ENCODE measurements at places on chromosomes 6 and 20.

GRCh38 chr6:44105146-44105545 lies 22.1 kb downstream of the MRPL14 start:
- DNase-seq: no peak

DNA sequence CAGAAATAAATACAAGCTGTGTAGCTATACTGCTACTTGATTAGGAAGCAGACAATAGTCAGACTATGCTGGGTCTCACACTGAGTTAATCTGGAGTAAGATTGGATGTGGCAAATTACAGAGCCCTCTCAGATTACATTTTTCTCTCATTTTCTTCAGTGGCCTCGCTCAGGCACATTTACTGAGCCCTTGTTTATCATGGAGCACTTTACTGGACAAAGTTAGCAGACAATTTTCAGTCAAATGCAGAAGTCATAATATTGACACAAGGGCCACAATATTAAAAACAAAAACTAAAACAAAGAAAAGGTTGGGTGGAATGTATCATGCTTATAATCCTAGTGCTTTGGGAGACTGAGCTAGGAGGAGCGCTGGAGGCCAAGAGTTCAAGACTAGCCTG lies 95.0 kb upstream of the MAP3K7 start:
- DNase-seq: no peak

- DNase-seq: no peak
Measured at GRCh38 chr20:47412083-47412482, 55.6 kb upstream of the ZMYND8 start.

- DNase-seq: no peak
Measured at GRCh38 chr20:23258747-23259121, 91.9 kb upstream of the NXT1 start.

DNA sequence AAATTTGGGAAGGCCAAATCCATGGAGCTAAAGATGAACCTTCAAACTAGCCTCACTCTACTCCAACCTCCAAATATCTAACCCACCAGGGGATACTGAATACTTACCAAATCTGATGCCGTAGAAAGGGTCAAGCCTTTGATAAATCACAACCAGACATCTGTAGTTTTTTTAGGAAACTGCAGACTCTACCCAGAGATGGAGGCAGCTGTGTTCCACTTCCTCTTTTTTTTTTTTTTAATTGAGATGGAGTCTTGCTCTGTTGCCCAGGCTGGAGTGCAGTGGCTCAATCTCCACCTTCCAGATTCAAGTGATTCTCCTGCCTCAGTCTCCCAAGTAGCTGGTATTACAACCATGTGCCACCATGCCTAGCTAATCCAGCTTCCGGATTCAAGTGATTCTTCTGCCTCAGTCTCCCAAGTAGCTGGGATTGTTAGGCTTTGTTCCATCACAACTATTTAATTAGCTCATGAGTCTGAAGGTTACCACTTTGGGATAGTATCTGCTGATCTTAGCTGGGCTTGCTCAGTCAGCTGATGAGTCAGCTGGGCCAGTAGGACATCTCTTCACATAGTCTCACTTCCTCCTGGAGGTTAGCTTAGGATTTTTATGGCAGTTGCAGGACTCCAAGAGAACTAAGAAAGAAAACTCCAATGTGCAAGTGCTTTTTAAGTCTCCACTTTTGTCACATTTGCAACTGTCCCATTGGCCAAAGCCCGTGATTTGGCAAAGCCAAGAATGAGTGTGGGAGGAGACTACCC lies 13.3 kb downstream of the FRK start:
- DNase-seq: no peak

- no peak for DNase-seq
Measured at GRCh38 chr6:56746767-56747504, 104.2 kb upstream of the DST start.

DNA sequence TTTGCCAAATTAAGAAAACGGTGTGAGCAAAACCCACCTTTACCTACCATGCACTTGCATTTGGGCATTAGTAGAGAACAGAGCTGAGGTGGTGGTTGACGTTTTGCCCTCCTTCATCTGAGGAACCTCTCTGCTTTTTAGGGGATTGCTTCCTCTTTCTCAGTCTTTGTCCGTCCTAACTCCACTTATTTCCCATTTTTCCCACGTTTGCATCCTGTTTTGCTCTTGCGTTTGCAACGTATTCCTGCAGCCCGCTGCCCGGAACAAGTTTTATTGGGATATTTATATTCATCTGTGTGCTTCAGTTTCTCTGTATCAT lies 374 bp upstream of the SERINC1 start:
- no peak for DNase-seq

GRCh38 chr6:152734630-152735029 lies 16.0 kb upstream of the VIP start:
- DNase-seq: no peak

DNA sequence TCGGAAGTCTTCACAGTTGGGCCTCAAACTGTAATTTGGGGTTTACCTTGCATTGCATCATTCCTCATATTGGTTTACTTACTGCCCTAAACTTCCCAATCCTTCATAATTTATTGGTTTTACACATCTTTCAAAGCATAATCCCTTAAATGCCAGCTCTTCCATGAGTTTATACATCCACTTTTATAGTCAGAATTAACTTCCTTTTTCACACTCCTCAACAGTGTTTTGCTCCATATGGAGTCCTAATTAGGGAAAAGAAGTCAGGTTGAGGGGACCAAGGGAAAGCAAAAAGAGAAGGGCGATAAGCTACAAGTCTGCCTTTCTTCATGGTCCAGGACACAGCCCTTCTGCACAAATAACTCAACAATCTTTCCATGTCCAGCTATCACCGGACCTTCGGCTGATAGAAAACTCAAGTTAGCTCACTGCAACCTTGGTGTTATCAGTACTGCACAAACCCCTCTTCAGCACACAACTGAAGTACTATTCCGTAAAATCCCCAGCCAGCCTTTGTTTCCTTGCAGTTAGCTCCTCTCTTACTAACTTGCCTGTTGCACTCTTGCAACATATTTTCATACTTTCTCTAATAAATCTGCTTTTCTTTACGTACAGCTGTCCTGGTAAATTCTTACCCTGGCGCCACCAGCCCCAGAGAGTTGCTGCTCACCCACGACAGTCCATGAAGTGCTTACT lies 2.0 kb downstream of the EEF1E1 start:
- DNase-seq: no peak

GRCh38 chr6:135306740-135307420 lies 125.8 kb downstream of the MYB start:
- no peak for DNase-seq

GRCh38 chr20:44537993-44538392 lies 16.1 kb upstream of the SERINC3 start:
- no peak for DNase-seq

DNA sequence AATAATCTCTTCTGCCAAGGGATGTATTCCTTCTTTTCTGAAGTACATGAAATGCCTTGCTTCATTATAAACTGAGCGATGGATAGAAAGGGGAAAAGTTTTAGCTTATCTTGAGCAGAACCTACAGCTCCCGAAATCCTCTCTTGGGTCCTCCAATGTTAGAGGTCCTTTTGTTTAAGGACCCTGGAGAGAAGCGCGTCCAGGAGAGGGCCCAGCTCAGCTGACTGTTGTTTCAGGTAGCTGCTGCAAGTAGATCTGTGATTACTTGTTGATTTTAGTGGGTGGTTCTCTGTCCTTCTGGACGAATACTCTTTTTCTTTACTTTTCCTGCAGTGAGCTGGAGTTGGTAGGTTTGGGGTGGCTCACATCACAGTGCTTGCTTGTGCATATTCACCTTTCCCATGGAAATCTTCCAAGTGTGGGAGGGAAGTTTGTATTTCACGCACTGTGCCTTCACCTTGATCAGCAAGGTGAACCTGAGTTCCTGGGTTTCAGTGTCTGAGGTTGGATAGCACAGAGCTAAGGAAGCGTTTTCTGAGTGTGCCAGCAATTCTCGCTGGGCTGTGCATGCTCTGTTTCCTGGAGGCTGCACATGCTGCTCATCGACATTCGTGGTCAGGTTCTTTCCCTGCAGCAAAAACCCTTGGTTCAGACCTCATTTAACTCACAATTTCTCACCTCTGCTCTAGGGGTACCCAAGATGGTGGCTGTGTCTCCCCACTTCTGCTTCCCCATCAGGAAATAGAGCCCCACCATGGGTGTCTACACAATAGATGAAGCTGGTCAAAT lies 176.3 kb downstream of the JARID2 start:
- DNase-seq: no peak

- DNase-seq: no peak
Measured at GRCh38 chr6:56916849-56917551, 37.9 kb upstream of the BEND6 start.

DNA sequence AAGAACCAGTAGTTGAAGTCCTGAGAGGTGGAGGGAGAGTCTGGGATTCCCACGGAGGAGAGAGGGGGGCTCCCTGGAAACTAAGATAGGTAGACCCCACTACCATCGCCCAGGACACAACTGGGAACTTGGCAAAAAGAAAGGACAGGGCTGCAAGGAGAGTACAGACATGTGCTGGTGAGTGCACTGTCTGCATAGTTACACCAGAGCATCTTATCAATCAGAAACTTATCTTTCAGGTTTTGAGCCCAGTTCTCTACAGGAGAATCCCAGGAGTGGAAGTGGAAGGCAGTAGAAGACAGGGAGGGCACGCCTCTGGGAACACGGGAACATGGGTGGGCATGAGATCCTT lies 12.2 kb downstream of the NFKBIL1 start:
- no peak for DNase-seq

DNA sequence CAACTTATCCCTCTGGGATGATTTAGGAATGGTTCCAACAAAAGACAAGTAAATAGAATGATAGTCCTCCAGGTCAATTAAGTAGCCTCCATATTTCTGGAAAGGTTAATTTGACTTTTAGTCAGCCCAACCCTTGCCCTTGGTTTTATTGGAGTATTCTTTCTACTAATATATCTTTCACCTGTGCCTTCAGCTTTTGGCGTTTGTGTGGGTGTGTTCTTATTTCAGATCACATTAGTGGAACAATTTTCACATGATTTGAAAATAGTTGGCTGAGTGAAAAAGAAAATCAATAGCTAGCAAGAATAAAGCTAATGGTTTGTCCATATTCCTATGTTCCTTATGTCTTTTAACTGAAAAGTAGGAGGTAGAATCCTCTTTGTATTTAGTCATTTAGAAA lies 239.6 kb upstream of the SGK1 start:
- DNase-seq: no peak

DNA sequence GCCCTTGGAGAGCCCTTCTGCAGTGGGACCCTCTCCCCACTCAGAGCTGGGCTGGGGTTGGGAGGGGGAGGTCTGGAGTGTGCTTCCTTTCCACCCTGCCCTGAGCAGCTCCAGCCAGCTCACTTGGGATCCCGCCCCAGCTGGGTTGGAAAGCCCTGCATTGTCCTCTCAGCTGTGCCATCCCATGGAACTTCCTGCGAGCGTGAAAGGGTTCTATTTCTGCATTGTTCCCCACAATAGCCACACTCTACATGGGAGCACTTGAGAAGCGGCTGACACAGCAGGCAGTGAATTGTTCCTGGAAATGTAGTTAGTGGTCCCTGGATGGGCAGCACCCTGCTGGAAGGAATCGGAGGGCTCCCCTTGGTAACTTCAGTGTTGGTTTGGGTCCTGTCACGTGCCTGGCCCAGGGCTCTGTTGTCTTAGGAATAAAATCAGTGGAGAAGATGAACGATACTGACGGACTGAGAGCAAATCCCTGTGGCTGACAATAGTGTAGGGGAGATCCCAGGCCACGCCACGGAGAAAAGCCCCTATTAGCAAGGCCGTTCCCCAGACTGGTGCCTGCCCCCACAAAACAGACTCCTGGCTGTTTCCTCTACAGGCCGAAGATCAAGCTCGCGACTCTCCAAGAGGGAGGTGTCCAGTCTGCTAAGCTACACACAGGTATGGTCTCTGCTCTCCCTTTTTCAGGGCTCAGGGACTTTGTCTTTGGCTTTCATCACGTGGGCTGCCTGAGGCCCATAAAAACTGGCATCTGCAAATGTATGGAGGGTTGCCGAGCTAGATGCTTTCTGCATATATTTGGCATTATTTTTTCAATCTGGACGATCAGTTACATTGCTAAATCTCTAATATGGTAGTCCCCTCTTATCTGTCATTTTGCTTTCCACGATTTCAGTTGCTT lies 18.8 kb downstream of the DNMT3B start:
- no peak for DNase-seq

GRCh38 chr6:164345327-164345726 lies 930.8 kb downstream of the QKI start:
- DNase-seq: no peak

- DNase-seq: no peak
Measured at GRCh38 chr6:124148236-124148957, 344.7 kb downstream of the NKAIN2 start.

DNA sequence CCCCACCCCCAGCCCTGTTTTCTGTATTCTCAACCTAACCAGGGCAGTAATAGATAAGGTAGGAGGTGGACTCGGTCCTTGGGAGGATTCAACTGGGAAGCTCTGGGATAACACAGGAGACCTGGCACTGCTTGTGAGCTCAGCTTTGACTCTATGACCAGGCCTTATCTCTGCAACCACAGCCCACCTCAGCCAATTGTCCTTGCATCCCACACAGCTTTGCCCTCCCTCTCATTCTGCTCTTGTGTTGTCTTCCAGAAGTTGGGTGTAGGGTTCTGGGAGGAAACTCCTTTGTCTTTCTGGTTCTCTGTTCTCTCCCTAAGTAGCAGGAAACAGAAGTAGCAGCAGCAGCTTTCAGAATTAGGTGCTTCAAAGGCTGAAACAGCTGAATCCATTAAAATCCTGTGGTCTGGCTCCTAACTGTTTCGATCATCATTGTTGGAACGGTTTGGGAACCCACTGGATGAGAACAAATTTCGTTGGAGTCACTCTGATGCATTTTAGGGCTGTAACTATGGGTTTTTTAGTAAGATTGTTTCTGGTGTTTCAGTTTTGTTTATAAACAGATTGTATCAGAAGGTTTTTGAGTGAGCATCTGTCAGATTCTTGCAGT lies 32.4 kb upstream of the SNX9 start:
- DNase-seq: no peak

Measured in fibroblast of skin of left quadriceps (primary cell).